GM03348 (cell line): ENCODE measurements at places on chromosomes 5 and 9.

GRCh38 chr5:56340196-56340980 is 107.3 kb upstream of the ANKRD55 start:
- no peak for DNase-seq

DNA sequence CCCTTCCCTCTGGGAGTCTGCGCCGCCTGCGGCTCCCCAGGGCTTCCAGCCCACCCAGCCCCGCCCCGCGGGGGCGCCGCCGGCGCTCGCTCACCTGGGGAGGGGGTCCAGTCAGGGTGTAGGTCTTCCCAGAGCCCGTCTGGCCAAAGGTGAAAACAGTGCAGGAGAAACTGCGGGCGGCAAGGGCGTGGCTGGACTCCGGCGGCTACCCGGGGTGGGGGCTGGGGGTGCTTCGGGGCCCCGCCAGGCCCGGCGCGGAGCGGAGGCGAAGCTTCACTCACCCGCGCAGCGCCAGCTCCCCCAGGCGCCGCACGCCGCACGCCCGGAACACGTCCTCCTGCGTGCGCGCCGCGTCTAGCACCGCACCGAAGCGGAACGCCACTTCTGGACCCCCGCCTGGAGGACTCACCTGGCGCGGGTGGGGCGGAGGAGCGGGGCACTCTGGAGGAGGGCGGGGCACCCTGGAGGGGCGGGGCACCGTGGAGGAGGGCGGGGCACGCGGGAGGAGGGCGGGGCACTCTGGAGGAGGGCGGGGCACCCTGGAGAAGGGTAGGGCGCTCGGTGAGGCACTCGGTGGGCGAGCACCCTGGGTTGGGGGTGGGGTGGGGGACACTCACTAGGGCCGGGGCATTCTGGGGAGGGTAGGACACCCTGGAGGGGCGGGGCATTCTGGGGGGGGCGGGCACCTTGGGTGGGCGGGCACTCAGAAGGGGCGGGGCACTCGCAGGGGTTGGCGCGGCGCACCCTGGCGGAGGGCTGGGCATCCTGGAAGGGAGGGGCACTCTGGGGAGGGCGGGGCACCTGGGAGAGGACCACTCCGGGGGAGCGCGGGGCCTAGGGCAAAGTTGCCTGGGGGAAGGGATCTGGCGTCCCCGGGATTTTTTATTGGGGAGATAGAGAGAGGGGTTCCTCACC is 814 bp downstream of the KIF12 start:
- DNase-seq, result peak; percentile 67

- DNase-seq, result no peak
Observed at GRCh38 chr5:144815131-144815530, 644.5 kb downstream of the KCTD16 start.

- DNase-seq, result no peak
Observed at GRCh38 chr5:15790446-15791018, 290.6 kb downstream of the FBXL7 start.

- DNase-seq, result no peak
Observed at GRCh38 chr5:53006911-53007890, 18.0 kb downstream of the ITGA2 start.

- no peak for DNase-seq
Observed at GRCh38 chr5:72152545-72152944, 45.3 kb downstream of the MAP1B start.

- DNase-seq, result no peak
Observed at GRCh38 chr9:89372230-89372816, 54.0 kb downstream of the SECISBP2 start.

DNA sequence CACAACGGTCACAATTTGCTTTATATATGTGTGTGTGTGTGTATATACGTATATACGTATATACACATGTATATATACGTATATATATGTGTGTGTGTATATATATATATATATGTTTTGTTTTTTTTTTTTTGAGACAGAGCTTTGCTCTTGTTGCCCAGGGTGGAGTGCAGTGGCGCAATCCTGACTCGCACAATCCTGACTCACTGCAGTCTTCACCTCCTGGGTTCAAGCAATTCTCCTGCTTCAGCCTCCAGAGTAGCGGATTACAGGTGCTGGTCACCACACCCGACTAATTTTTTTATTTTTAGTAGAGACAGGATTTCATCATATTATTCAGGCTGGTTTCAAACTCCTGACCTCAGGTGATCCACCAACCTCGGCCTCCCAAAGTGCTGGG is 3.1 kb downstream of the RNF38 start:
- DNase-seq, result no peak

DNA sequence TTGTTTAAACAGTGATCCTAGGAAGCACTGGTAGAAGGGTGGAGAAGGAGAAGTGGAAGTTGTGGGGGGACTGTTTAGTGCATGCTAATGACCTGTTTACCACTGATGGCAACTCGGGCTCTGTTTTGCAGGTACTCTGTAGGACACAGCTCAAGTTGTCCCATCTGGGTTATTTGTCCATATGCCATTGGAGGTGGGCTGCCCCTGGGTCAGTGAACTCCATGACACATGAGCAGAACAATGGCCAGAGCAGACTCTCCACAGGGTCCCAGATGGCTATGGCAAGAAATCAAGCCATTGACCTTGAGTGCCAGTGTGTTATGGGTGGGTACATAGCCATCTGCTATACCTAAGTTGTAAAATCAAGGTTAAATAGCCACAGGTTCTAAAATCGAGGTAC is 175.9 kb downstream of the GAS1 start:
- DNase-seq, result no peak

DNA sequence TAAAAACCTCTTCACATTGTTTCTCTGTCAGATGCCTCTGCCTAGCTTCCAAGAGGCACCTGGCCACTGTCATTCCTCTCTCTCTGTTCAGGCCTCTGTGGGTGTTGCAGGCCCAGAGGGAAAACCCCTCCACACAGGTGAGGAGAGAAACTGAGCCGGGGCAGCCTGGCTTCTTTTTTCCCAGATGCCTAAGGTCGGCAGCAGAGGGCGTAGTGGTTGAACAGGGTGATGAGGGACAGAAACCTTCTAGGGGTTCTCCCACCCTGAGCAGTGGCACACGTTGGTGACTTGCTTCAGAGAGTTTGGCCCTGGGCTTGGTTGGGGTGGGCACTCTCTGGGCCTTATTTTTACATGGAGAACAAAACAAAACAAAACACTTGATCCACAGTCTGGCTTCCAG is 12.2 kb downstream of the IL9 start:
- DNase-seq, result no peak

DNA sequence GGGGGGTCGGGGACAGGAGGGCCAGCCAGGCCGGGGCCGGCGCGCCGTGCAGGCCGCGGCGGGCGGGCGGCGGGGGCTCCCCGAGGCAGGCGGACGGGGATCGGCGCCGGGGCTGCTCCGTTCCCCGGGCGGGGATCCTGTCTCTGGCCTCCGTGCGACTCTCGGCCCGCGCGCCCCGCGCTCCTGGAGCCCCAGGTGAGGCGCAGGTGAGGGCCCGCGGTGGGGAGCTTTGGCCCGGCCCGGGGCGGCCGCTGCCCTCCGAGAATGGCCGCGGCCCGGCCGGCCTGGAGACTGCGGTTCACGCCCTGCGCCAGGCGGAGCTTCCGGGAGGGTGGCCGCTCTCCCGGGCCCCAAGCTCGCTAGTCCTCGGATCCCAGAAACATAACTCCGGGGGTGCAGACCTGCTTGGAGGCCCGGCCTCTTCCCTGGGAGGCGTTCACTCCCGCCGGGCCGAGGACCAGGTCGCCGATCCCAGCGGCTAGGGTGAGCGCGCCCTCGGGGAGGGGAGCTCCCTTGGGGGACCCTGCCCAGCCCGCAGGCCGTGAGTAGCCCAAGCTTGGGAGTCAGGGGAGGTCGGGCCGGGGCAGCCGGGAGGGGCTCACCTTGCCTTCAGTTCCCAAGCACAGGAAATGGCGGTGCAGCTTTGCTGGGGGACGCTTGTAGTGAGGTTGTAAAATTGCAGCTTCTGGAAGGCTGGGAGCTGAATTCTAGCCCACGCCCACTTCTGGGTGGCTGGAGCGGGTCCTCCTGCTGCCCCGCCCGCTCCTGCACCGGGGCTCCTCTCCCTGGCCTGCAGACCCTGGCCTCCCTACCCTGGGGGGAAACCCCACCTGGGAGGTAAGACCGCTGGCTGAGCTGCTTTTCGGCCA is 723 bp downstream of the PPP1R26 start:
- DNase-seq, result peak; percentile 83

DNA sequence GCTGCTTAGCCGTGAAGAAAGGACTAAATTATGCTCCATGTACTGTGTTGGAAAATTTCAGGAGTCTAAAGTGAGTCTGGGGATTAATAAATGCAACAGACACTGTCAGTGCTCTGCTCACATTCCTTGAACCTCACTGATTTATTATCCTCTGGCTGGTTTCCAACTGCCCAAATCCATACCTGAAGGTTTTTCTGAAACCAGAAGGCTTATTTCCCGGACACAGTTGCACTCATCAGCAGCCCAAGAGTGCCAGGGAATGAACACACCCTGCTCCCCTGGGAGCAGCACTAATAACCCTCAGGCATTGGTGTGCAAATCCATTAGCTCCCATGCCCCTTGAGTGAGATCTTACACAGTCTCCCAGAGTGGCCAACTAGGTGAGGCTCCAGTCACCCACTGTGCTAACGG is 38.7 kb downstream of the F2R start:
- no peak for DNase-seq

DNA sequence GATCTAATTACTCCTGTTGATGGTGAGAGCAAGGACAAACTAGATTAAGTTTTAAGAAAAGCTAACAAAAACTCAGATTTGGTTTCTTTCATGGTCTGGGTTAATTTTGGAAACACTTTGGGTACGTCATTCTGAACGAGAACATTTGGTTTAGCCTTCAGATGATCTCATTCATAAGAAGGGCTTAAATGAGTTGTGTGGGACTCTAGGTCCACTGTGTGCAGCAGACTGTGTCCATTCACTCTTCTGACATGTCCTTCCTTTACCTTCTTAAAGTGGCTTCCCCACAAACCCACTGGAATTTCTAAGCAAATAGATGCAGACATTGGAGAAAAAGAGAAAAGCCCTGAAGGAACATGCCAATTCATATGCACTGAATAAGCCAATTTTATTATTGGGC is 96.8 kb downstream of the FBXO4 start:
- DNase-seq, result no peak

DNA sequence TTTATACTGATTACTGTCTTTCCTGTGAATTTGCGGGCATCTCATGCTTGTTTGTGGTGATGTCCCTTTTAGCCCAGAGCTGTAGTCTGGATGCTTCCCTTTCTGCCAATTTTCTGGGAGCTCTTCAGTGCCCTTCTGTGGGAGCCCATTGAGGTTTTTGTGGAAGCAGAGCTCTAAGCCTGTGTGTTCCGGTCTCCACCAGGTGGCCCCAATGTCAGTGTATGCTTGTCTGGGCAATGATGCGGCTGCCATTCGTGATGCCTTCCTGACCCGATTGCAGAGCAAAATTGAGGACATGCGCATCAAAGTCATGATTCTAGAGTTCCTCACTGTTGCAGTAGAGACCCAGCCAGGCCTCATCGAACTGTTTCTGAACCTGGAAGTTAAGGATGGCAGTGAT is 35.1 kb downstream of the SH3GLB2 start:
- DNase-seq, result no peak

DNA sequence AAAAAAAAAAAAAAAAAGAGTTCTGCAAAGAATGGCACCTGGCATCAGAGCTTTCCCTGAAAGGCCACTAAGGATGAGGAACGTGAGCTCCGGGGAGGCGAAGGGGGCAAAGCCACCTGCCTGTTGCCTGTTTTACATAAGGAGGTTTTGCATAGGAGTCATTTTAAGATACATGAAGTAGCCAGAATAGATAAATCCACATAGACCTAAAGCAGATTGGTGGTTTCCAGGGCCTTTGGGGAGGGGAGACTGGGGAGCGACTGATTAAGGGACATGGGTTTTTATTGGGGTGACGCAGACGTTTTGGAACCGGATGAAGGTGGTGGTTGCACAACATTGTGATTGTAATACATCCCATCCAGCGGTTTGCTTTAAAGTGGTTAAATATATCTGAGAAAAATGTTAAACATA is 7.1 kb downstream of the NEK6 start:
- no peak for DNase-seq

DNA sequence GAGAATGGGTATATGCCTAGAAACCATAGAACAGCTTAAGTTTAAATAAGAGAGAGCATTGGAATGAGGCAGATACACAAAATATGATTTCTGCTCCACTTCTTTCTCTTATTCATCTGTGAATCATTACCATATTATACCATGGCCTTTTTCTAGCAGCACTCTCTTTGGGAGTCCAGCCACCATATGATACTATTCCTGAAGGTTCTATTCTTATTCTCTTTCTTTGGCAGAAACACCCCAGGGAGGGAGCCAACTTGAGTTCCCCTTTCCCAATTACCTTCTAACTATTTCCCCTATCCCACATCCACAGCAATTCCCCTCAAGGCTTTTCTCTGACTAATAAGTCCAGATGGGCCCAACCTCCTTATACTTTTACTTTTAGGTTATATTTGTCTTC is 55.9 kb downstream of the NDUFAF2 start:
- no peak for DNase-seq

- DNase-seq, result no peak
Observed at GRCh38 chr5:45741110-45741509, 44.9 kb upstream of the HCN1 start.

- no peak for DNase-seq
Observed at GRCh38 chr5:66345281-66345680, 201.2 kb downstream of the SREK1 start.

DNA sequence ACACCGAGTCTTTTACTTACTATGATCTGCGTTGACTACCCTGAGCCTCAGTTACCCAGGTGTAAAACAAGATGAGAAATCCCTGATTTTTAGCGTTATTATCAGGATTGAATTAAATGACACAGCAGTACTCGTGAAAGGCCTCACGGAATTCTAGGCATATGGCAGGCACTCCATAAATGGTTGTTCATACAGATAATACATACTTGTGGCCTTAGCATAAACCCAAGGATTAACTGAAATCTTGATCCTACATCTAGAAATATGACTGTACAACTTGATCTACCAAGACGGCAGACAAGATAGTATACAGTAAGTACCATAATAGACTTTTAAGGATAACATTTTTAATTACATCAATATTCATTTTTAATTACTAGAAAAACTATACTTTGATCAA is 409.8 kb downstream of the BNC2 start:
- no peak for DNase-seq

DNA sequence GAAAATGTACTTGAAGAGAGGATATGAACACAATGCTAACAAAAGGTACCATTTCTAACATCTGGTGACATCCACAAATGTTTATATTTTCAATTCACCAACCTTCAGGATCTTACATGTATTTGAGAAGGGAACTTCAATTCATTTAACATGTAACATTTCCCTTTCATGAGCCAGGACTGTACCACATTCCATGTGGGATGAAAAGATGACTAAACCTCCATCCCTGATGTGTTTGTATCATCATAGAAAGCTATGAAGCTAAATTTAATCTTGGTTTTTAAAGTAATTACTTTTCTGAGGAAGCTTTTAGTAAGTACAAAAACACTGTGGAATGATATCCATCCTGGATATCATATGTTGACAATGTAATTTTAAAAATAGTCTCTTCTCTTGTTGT is 78.2 kb upstream of the GNA14 start:
- DNase-seq, result no peak

DNA sequence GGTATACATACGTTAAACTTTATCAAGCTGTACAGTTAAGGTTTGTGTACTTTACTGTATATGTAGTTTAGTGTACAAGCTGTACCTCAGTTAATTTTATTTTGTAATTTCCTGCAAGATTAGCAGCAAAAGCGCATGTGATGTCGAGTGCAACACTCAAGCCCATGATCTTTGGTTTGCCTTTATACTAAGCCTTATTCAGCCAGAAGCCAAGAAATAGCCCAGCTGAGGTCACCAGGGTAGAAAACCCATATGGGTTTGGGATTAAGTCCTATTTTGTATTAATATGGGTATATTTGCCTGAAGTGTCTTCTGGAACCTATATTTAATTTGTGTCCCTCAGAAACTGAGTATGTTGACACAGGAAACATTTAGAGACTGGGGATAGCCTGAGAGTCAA is 59.3 kb downstream of the ZFAND5 start:
- DNase-seq, result no peak
